Stimulated activated CD8-positive, alpha-beta memory T cell treated with anti-CD3 and anti-CD28 coated beads, Interleukin-7, amount 100 ng/mL, for 1 hour (primary cell): ENCODE measurements at places on chromosomes 2 and 18.

- no peak for DNase-seq
Measured at GRCh38 chr2:105376789-105377240, 22.0 kb downstream of the FHL2 start.

DNA sequence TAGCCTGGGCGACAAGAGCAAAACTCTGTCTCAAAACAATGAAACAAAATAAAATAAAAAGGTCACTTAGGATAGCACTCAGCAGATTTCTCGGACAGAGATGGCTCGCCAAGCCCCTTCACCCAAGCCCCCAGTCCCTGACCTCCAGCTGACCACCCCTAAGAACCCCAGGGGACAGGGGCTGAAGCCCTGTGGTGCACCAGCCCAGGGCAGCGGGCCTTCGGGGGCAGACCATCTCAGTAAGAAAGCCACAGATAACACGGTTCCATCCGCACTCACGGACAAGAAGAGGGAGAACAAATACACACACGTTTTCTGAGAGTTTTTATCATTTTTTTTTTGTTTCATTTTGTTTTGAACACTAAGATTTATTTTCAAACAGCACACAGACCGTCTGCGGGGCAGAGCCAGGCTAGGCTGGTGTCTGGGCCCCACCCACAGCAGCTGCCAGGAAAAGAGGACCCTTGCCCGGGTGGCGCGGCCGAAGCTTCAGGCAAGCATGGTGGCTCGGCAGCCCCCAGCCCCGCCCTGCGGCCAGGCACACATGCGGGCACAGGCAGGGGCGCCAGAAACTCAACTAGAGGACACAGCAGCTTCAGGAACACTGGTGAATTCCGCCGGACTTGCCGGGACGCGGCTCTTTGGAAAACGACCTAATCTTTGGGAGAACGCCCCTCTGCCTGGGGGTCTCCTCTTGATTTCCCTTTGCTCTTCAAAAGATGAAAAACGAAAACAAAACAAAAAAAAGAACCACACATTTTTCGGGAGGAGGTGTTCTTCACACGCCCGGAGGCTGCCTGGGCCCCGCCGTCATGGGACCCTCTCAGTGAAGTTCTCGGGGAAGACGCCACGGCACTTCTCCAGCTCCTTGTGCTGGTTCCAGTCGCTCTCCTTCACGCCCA, 59.0 kb downstream of the BIN1 start:
- DNase-seq: no peak

DNA sequence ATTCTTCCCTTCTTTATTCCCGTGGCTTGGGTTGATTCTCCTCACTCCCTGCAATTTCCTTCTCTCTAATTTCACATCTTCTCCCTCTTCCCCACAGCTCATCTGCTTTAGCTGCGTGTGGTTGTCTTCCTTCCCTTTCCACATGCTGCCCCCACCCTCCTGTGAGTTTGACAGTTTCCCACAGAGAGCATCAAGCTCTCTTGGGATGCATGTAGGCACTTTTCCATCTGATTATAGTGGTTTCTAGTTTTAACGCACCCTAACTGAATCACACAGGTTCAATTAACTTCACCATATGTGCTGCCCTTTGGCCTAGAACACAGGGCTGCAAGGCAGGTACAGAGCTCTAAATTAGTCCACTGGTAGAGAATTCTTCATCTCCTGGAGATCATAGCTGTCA, 110.5 kb downstream of the TACR1 start:
- DNase-seq: no peak

DNA sequence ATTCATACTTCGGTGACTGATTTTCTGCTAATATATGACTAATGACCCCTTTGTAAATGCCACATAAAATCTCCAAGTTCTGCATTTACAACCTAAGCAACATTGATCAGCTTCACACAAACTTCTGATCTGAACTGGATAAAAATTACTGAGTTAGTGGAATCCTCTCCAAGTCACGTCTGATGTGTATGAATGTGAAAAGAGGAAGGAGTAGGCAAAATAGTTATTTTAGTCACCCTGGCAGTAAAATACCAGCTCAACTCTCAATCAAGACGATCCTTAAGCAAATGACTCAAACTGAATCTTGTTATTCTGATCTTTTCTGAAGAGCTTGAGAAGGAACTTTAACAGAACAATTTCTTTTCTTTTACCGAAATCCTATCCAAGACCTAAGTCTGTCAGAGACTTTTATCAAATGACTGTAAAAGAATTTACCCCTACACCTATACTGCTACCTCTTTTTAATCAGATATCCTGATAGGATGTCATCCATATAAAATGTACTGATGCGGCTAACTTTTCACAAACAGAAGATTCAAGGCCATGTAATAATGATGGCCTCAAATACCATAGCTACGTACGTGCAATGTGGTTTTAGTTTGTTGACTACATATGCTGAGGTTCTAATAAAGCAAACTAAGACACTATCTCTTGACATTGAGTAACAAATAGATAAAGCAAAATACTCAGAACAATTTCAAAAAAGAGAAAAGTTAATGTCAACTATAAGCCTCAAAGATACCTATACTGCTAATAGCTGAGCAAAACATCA, 23.7 kb downstream of the CUL3 start:
- no peak for DNase-seq

DNA sequence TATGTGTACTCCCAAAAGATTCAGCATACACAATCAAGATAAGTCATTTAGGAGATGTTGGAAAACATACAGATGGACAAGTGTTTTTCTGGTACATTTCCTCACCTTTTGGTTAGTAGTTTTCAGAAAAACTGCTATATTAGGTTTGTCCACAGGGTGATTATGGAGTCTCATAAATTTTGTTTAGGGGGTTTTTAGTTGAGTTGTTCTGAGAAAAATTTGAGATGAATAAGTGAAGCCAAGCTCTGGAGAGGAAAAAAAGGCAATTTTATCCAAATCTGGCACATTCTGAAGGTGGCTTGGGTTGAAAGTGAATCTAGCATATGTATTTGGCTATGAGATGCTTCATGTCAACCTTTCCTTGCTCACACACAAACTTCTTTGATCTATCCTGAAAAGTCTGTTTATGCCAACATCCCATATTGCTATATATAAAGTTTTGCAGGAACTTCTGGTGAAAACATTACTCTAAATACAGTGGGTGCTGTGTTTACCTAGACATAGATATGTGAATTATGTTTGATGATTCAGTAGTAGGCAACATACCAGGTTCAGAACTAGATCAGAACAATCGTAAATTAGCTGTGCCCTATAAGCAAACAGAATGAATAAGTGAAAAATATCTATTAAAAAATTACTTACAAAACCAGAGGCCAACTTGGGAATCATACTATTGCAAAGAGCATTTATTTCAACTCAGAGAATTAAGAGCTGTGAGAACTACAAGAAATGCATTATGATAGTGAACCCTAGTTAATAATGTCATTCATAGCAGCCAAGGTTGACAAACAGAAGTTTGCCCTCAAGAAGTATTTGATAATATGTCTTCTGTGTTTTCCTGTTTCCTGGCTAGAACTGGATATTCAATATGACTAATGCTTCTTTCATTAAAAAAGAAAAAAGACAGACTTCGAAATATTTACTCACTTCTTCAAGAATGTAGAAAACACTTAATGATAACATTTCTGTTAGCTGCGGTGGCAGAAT, 552.0 kb downstream of the IRS1 start:
- DNase-seq: no peak

GRCh38 chr2:34416856-34417255, 817.8 kb upstream of the FAM98A start:
- no peak for DNase-seq

- DNase-seq: no peak
Measured at GRCh38 chr2:99609851-99610381, 120.1 kb upstream of the REV1 start.

DNA sequence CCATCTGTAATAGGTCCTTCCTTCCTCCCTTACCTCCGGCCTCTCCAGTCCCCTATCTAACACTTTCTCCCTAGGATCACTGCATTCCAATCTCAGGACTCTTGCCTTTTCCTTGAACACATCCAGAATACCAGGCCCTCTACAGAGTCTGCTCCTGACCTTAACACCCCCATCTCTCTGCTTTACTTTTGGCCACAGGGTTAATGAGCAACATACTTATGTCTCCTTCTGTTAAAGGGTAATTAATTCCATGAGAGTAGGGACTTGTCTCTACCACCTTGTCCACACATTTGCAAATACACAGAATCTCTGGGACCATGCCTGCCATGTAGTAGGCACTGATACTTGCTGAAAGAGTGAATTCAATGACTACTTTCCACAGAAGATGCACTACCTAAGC, 94.9 kb downstream of the COBLL1 start:
- DNase-seq: no peak

DNA sequence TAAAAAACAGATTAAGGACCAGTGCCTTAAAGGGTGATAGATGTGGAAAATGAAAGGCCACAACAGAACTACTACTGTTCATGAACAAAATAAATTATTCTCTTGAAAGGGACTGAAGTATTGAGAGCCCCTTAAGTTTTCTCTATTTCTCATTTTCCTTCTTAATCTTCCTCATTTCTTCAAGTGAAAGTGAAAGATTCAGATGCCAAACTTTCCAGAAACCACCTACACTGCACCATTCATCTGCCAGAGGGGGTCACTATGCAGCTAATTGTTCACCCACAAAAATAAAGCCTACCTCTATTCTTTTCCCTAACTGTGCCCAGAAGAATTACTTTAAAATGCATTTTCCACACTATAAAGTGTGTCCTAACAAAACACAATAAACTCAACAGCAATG, 140.1 kb downstream of the NR4A2 start:
- DNase-seq: no peak

GRCh38 chr18:46374850-46375249, 270.7 kb downstream of the HAUS1 start:
- DNase-seq: no peak

DNA sequence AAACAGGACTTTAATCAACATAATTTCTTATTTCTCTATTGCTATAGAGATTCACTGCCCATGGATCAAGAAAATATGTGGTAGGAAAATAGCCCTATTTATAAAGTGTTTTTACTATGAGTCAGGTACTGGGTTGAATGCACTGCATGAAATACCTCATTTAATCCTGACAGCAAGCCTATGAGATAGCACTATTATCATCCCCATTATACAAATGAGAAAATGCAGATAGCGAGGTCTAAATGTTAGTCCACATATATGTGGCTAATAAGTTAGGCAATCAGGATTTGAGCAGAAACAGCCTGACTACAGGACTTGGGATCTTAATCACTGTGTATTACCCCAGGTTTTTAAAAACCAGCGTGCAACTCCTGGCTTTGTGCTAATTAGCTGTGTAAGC, 8.5 kb upstream of the LYPD1 start:
- DNase-seq: no peak

GRCh38 chr18:58761241-58761969, 90.1 kb downstream of the MALT1 start:
- DNase-seq: no peak

DNA sequence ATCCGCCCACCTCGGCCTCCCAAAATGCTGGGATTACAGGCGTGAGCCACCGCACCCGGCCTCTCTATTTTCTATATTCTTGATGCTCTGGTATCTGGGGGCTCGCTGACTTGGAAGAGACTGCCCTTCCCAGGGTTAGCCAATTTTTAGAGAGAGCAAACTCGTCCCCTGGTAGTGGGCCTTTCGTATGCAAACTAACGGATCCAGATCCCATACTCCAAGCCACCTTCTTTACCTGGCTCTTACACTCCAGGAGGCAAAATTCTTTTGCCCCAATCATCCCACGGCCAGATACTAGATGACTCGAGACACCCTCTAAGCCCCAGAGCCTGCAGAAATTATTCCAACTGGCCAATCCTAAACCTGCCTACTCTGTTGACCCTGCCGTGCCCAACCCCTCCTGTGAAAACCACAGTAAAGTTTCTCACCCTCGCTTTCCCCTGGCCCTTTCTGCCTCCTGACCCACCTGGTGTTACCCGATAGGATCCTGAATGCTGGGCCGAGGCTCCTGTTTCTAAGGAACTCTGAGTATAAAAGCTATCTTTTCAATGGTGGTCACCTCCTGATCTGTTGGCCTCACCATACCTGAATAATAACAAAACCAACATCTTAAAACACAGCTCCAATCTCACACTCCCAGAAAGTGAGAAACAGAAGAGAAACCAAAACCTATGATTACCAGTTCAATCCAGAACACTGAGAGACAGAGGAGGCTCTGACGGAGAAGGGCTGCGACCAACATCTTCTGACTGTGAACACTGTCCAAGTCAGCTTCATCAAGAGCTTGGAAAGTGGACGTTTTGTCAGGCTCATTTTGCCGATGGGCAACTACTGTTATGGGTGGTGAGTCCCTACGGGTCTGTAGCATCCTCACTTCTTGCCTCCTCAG, 57.6 kb upstream of the ZNF532 start:
- DNase-seq: no peak

DNA sequence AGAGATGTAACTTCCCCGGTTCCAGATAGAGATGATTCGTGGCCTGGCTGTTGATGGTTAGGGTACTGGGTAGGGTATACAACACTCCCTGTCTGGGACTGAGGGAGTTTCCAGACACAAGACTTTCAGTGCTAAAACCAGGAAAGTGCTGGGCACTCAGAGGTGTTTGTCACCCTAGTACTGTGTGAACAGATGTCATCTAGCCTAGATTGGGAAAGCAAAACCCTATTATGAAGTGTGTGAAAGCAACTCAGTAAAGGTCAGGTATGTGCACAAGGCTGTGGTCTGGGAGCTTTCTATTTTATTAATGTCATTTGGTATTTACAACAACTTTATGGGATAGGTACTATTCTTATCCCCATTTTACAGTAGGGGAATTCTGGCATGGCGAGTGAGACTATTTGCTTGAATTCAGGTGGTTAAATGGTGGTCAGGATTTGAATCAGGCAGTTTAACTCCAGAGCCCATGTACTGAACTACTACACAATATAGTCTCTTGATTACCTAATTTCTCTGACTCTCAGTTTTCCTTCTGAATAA, 2.6 kb downstream of the BZW1 start:
- no peak for DNase-seq

GRCh38 chr2:194104687-194105086, 1552.3 kb upstream of the SLC39A10 start:
- DNase-seq: no peak

GRCh38 chr2:235291461-235291860, 202.4 kb upstream of the AGAP1 start:
- no peak for DNase-seq

- DNase-seq: no peak
Measured at GRCh38 chr2:150646746-150647145, 159.3 kb upstream of the RND3 start.

DNA sequence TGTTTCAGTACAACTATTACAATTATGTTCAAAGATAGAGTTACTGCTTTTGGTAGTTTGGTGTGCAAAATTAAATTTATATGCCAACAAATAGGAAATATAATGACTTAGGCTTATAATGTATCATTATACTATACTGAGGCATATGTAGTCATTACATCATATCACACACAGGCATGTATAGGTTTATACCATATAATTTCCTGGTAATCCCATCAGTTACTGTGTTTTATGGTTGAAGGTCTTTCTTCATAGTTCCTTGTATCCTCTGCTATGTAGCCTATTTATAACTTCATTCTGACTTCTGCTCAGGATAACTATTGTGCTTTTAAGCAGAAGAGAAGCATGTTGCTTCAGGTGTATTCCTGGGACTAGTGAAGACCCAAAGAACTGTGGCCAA, 110.5 kb downstream of the ZNF407 start:
- no peak for DNase-seq

GRCh38 chr2:201433394-201433995, 17.8 kb downstream of the TRAK2 start:
- no peak for DNase-seq
